ENCODE measurements at places on chromosomes 16 and 17. TPM values are rescaled to one million over a fixed set of nuclear protein-coding genes. Genes with fewer than 3 reads are reported as not detected.

Gene ABCC3
- total RNA-seq = 6.4 TPM

Gene VAMP2
- total RNA-seq = 2.7 TPM

DNA sequence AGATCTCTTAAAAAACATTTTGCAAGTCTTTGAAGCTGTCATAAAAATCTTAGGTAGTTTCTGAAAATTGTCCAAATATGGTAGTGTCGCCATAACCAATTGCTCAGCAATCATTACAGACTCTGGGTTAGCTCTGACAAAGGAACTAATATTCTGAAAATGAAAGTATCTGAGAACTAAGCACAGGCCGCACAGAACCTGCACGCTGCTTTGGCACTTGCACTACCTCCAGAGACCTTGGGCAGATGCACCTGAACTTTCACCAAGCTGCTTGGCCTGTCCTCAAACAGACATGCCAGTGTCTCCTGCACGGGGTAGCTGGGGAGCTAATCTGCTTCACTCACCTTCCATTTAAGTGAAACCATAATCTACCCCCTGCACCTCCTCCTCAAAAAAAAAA is 317.0 kb downstream of the MAF start:
- DNase-seq = no peak

Gene RUNDC3A
- total RNA-seq = 0.31 TPM

DNA sequence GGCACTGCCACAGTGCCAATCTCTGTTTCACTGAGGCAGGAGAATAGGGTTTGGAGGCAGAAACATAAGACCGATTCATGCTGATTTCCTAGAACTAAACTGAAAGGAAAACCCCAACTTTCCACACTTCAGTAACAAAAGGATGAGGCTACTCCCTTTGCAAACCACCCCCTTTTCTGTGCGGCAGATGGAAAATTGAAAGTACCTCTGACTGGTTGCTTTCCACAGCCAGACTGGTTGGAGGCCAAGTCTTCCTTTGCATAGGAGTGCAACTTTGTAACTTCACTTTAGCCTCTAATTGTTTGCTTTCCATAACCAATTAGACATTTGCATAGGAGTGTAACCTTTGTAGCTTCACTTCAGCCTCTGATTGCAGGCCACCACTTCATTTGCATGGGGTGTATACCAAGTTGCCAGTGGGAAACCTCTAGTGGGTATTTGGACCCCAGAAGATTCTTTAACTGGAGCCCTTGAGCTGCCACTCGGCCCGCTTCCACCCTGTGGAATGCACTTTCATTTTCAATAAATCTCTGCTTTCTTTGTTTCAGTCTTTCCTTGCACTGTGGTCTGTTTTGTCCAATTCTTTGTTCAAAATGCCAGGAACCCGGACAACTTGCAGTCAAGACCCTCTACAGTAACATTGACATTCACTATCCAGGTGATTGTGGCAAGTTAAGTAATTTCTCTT is 252.0 kb downstream of the UTP18 start:
- DNase-seq = no peak

GRCh38 chr17:79572136-79572925 is 38.5 kb downstream of the RBFOX3 start:
- DNase-seq = no peak

DNA sequence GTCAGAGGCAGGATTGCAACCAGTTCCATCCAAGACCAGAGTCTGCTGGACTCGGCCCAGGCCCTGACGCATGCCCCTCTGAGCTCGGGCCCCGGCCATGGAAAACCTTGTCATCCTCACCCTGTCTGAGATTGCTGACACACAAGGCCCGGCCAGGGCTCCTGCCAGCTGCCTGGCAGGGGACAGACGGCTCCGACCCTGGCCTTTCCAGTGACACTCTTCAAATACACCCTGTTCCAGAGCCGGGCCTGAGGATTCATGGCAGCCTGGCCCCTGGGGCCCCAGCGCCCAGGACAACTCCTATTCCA is 3.2 kb upstream of the PABPN1L start:
- DNase-seq = no peak

DNA sequence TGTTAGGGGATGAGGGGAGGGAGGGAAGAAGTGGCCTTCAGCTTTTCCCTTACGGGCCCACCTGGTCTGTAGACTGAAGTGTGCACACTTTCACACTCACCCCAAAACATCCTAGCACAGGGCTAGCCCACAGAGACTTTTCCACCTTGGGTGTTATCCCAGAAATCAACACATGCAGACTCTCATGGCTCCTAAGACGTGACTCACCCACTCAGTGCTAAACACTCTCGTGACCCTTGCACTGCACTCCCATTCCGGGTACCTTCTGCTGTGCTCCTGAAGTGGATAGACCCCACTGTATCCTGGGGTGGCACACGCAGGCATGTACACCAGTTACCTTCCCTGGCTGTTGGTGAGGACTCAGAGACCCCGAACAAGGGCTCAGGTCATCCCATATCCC is 23.0 kb upstream of the ABCC3 start:
- DNase-seq = no peak

DNA sequence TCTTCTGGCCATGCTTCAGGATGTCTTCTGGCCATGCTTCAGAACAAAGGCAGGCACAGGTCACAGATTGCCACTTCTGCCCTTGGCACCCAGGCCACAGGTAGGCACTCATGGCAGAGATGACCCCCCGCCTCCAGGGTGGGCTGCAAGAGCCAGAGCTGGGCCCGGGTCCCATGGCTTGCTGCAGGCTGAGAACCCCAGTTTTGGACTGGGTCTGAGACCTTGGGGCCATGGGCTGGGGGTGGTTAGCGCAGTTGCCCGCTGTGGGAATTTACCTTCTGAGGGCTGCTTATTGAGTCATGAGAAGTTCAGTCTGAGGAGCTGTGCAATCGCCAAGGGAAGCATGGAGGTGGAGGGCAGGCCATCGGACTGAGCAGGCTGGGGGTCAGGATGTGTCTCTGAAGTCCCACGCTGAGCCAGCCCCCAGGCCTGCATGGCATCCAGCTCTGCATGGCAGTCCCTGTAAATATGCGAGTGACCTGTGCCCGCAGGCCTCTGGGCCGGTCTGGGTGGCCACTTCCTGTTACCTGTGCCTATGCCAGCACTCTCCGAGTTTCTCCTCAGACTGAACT is 1.7 kb downstream of the ANKRD13B start:
- DNase-seq = no peak

Gene ASGR1
- total RNA-seq = 2.8 TPM

Gene KRT32
- not detected for total RNA-seq

GRCh38 chr17:58308985-58309917 is 19.3 kb downstream of the TSPOAP1 start:
- no peak for DNase-seq

All from HT1080 (cell line).